ENCODE measurements at places on chromosomes 1 and 21.

DNA sequence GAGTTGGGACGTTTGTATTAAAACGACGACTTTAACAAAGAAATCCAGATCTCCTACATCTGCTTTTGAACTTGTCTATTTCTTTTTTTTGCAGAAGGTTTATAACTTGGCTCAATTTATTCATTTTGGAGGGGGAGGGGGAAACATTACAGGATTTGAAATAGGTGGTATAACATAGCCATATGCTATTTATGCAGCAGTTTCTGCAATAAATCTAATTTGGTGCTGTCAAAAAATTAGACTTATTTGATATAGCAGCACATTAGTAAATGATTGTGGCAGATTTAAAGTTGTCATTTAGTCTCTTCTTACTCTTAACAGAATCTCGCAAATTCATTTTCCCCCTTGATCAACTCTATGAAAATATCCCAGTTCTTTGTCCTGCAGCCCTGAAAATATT, 138.2 kb downstream of the SDCCAG8 start:
- DNase-seq = no peak

DNA sequence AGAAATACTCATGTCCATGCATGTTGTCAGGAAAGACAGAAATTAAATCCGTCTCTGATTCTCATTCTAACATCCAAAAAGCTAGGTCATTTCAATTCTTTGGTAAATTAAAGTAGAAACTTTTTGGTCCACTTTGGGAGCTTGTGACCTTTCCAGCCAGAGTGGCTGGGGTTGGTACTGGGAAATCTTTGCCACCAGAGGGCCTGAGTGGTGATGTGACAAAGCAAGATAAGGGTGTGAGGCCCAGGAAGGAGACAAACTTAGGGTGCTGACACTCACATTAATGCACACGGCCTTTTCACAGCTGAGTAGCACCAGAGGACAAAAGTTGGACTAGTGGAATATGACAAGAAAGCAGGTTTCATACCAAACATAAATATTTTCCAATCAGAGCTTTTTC, 144.3 kb downstream of the DNM3 start:
- DNase-seq = no peak

GRCh38 chr1:114468047-114468446, 43.0 kb downstream of the TRIM33 start:
- no peak for DNase-seq

DNA sequence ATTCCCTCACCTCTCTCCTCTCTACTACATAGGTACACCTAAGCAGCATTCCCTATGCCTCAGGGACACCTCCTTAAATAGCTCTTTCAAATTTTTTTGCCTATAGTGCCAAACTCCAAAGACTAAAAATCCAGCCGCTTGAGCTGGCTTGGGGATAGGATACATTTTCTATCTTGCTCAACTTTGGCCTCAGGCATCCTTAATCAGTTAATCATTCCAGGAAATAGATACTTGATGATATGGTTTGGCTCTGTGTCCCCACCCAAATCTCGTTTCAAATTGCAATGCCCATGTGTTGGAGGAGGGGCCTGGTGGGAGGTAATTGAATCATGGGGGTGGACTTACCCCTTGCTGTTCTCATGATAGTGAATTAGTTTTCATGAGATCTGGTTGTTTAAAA, 11.4 kb upstream of the PHGDH start:
- DNase-seq = no peak

DNA sequence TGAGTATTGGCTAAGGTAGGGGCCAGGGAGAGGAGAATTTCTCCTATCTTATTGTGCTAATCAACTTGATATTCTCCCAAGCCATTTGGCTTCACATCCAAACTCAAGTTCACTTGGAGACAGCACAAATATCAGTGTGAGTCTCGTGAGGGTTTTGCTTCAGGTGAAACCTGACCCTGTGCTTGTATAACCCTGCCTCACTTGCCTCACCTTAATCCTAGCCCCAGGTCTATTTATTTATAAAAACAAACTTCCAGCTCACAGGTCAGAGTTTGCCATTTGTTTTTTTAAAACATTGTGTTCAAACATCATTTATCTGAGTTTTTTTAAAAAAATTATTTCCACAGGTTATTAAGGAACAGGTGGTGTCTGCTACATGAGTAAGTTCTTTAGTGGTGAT, 19.9 kb downstream of the HAO2 start:
- no peak for DNase-seq

GRCh38 chr1:87149241-87150041, 179.2 kb upstream of the LMO4 start:
- DNase-seq = peak; percentile 25

GRCh38 chr1:15738416-15739113, 2.5 kb downstream of the SLC25A34 start:
- no peak for DNase-seq

DNA sequence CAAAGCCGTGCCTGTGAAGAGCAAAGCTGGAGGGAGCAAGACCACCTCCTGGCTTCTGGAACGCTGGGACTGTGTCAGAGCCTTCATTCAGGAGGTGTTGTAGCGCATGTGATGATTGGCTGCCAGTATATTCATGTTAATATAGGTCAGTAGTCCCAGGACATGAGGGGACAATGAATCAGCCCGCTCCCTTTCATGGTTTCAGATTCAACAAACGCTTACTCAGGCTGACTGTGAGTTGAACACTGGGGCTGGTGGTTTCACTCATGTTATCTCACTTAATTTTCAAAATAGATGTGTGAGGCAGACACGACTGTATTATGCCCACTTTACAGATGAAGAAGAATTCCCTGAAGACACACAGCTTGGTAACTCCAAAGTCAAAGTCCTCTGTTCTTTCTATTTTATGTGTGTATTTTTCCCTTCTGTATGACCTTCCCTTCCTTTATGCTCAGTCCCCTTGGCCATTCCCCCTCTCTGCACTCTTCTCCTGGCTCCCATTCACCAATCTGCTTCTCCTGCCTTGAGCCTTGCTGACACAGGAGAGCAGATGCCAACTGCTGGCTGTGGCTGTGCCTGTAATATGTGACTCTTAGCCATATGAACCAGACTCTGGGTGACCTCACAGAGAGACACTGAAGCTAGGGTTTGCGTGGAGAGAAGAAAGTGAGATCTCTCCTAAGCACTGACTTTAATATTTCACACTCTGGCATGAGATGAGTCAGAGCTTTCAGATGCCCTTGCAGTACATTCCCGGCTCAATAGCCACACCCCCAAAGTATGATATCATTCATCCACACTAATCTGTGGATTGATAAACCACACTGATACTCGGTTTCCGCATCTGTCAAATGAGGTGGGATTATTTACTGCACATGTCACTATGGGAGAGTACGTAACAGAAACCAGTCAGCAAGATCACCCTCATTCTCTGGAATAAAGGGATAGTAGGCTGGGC, 31.4 kb upstream of the KIRREL1 start:
- DNase-seq = peak; percentile 78

DNA sequence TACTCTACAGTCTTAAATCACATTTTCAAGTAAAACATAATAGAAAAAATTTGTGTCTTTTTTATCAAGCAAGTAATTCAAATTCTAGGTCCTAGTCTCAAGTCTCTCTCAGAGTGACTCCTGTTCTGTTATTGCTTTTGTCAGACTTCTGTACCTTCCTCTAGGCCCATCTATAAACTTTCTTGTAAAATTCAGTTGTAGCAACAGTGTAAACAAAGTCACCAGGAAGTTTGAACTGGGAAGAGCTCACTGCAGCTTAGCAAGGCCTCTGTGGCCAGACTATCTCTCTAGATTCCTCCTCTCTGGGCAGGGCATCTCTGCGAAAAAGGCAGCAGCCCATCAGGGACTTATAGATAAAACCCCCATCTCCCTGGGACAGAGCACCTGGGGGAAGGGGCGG, 13.5 kb upstream of the ZNF678 start:
- DNase-seq = no peak

DNA sequence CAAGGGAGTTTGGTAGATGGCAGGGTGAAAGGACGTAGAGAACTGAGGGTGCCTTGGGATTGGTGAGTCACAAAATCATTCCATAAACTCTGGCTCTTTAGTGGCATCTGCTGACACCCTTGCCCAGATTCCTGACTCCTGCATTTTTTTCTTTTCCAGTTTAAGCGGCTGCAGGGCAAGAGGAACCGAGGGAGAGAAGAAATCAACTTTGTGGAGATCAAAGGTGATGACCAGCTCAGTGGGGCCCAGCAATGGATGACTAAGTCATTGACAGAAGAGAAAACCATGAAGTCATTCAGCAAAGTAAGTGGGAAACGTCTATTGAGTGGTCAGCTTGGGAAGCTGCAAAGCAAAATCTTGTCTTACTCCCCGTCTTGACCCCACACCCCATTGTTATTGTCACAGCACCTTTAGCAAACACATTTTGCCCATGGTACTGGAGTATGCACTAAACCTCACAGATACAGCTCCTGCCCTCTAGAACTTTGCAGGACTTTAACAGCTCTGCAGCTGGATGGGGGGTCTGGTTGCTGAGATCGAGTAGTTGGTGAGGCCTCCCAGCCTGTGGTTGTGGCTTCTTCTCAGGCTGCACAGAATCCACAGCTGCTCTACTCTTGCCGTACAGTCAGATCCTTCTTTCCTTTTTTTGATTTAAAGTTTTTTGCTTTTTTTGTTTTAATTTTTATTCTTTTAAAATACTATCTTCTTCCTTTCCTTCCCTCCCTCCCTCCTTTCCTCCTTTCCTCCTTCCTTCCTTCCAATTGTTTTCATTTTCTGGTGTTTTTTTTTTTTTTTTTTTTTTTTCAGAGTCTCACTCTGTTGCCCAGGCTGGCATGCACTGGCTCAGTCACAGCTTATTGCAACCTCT, 21.9 kb downstream of the SH2D2A start:
- no peak for DNase-seq

Measured in RWPE1 (cell line).